ENCODE measurements at places on chromosomes 11 and 22. TPM values are rescaled to one million over a fixed set of nuclear protein-coding genes. Genes with fewer than 3 reads are reported as not detected.

- peak; percentile 95 for DNase-seq
Observed at GRCh38 chr22:31313366-31314147, 21.3 kb upstream of the PIK3IP1 start.

DNA sequence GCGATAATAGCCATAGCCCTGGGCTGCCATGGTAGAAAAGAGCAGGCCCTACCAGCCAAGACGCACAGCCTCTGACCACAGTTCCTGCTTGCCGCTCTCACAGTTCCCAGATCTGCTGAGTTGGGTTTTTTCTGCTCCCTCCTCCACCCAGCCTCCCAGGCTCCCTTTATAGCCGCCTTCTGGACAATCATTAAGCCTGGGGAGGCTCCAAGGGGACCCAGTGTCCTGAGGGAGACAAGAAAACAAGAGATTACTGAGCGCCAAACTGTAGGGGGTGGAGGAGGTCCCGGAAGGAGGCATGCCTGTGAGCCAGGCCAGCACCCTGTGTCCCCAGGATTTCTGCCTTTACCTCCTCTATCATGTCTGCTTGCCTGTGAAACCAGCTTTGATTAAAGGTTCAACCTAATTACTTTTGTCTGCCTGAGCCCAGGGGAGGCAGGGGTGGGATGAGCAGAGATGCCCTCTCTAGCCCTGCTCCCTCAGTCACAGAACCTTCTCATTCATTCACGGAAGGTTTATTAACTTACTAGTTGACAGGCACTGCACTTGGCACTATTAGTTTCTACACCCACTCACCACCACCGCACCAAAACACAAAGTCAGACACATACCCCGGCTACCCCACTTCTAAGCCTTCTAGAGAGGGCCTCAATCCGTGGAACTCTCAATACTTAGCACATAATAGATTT is 1.2 kb downstream of the SLC37A4 start:
- no peak for DNase-seq

DNA sequence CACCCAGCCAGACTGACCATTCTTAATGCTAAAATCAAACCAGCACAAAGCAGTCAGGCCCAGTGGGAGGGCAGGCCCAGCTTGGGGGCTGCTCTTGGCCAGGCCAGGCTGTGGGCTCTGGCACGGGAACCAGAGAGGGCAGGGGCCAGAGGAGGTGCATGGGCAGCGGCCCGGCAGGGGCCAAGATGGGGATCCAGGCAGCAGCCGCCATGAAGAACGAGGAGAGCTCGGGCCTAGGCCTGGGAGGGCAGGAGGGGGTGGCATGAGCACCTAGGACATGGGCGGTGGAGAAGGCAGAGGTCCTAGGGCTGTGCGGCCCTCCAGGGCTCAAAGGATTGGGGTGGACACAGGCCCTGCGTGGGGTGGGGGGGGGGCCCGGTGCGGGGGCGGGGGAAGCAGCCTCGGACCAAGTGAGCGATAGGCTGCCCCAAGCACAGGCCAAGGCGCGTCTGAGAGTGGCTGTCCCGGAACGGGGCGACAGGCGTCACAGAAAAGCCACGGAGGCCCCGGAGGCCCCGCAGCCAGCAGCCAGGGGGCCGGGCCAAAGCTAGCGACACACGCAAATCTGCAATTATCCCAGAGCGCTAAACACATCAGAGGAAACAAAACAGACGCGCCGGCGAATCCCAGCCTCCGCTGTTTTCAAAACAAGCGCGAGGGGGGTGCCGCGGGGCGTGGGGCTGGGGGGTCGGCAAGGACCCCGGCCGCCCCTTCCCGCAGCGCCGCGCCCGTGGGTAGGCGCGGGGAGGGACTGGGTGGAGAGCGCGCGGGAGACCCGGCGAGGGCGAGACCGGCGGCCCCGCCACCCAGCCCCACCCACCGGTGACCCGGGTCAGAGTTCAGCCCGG is 8.3 kb downstream of the PLXNB2 start:
- no peak for DNase-seq

DNA sequence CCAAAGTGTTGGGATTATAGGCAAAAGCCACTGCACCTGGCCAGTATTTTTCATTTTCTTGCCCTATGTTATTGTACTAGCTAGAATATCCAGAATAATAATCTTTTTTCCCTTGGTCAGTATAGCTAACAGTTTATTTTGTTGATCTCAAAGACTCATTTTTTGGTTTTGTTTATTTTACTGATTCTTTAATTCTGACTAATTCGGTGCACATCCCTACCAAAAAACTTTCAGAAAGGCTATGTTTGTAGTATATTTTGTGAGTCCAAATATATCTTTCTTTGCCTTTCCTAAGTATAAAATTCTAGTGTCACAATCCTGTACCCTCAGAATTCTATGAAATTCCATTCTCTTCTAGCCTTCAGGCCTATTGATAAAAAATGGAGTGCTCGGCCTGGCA is 84.3 kb downstream of the PHF21A start:
- no peak for DNase-seq

DNA sequence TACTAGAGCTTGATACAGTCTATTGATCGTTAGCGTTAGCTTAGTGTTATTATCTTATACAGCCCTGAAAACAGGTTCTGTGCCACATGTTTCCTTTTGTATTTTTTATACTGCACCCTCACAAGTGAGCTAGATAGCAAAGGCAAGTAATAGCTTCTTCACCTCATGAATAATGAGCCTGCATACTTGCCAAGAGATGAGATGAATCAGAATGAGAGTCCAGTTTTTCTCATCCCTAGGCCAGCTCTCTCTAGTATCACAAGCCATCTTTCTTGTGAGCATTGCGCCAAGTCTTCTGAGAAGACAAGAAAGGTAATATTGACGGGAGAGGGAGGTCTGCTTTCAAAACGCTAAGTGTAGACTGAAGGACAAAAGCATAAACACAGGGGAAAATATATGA is 8.7 kb upstream of the CARD18 start:
- peak; percentile 3 for DNase-seq

DNA sequence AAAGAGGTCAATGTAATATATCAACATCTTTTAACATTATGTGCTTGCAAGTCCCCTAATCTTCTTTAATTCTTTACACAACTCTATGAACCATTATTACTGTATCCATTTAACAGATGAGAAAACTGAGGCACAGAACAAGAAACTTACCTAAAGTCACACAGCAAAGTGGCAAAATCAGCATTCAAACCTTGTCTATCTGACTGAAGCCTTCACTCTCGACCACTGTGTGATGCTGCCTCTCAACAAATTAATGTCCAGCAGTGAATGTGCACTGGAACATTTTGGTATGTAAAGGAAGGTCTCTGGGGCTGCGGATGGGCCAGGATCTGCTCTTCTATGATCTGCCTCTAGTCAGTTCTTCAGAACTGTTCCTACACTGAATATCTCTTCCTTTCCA is 42.1 kb downstream of the PRCP start:
- no peak for DNase-seq

DNA sequence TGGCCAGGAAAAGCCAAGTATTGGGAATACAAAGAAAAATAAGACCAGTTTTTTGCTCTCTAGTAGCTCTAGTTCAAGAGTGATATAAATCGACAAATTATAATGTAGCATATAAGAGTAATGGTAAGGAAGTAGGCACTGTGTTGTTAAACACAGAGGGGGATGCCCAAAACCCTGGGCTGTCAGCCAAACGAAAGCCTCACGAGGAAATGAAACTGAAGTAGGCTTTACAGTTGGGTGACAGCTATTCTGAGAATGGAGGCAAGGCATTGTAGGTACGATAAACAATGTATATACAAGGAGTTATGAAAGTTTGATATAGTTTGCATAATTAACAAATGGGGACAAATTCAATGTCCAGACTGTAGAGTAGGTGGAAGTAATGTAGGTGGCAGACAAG is 176.4 kb downstream of the FAM181B start:
- no peak for DNase-seq

DNA sequence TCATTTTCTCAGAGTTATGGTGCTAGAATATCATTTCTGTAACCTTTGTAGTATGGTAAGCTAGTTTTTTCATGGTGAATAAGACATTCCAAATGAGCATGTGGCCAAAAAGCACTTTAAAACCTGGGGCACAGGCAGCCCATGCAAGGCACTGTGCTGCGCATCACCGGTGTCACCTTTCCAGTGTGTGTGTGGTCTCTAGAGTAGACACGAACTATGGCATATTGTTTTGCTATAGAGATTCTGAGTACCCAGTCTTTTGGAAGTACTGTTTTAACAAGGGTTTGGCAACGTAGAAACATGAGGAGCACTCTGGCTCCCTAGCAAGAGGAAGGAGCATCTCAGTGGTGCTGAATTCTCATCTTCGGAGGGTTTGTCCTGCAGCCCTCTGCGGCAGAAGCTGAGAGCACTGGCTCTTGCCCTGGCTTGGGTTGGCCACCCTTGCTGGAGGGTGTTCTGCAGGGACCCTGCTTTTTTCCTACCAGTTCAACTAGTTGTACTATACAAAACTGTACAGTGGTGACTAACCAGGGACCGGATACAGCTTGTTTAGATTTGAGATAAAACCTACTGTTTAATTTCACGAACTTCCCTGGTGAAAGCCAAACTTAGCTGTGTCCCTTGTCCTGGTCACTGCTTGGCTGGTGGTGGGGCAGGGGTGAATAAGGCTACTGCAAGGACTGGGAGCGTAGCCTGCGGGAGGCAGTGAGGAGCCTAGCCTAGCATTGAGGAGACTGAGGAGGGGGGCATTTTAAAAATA is 135.7 kb downstream of the ATXN10 start:
- DNase-seq = no peak

DNA sequence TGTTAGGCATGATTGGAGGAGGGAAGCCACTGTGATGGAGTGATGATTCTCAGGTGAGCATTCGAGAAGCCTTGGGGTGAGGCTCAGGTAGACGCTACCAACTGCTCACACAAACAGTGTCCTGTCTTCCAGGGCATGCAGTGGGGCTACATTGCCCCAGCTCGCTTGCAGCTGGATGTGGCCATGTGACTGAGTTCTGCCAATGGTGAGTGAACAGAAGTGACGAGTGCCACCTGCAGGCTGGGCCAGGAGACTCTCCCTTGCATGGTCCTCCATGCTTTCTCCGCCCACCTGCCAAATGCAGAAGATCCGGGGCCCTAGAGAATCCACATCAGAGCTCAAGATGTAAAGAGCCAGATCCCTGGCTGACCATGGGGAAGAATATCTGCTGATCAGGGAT is 195.9 kb downstream of the BCR start:
- peak; percentile 47 for DNase-seq

GRCh38 chr11:115974703-115975102 is 470.5 kb upstream of the CADM1 start:
- no peak for DNase-seq

GRCh38 chr11:28049338-28050216 is 58.4 kb downstream of the KIF18A start:
- DNase-seq = peak; percentile 63

DNA sequence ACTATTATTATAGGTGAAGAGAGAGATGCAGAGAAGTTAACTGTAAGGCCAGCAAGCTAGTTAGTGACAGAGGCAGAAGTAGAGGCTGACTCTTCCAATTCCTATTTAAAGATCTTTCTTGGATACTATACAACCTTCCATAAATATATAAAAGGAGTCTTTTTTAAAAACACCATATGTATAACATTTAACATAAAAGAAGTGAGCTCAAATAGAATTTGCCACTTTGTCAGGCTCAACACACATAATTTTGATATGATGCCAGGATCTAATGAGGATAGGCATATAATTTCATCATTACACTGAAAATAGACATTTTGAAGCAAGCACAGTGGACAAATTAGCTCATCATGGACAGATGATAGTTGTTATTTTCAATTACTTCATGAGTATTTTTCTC is 64.1 kb upstream of the MPPED2 start:
- DNase-seq = no peak

DNA sequence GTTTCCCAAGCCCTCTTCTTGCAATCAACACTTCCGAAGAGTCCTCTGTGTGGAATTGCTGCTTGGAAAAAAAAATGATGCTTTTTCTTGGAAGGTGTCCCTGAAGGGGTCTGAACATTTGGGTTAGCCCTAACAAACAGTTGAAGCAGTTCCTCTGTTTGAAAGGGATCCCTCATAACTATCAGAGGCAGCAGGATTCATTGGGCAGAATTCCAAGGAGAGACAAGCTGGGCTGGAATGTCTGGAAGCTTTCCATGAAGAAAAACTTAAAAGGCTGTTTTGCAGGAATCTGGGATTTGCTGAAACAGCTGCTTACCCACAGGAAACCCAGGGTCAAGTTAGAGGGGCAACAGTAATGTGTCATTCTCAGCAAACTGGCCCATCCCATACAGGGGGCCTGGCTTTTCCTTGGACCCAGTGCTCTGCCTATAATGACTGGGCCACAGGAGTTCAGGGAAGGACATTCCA is 3.1 kb downstream of the CSNK2A3 start:
- DNase-seq = peak; percentile 18

DNA sequence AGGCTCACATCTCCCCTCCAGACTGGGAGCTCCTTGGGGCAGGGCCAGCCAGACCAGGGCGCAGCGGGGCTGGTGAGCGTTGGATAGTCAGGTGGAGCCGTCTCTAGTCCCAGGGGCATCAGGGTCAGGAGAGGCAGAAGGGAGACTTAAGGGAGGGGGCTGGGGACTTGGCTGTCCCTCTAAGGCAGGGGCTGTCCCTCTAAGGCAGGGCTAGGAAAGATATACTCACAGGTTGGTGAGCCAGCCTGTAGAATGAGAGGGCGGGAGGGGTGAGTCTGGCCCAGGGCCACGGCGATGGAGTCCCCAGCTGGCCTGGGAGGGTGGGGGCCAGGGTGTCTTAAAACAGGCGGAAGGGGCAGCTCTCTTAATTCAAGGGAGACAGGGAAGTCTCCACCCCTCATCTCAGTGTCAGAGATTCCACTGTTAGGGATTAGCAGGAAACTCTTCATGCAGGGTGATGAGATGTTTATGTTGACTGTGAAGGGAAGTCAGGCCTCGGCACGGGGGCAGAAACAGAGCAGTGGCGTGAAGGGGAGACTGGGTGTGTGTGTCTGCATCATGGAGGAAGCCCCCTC is 11.3 kb downstream of the P2RY2 start:
- DNase-seq = no peak

GRCh38 chr11:17513853-17514252 is 30.4 kb downstream of the USH1C start:
- peak; percentile 40 for DNase-seq

GRCh38 chr22:29722151-29722550 is 2.3 kb downstream of the CABP7 start:
- DNase-seq = no peak

DNA sequence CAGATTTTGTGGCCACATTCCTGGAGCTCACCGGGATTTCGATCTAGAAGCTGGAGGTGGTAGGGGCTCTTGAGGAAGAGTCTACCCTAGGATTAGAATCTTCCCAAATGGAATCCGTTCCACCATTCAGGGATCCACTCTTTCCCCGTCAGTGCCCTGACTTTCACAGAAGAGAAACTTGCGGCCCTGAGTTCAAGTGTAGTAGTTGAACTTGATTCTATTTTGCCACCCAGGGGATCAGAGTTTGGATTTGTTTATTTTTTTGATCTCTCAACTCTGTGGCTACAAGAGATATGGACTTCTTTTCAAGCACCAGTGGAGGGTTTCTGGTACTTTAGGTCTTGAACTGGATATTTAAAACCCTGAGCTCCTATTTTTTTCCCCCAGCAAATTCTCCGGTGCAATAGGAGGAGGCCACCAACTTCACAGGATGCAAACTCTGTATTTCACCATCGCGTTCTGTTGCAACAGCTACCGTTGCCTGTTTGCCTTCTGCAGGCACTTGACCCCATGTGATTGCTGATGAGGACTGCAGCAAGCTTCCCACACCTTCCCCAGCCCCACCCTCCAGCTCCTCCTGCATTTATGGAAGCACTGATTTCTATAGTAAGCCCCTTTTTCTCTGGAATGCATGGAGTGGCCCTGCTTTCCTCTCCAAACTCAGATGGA is 14.8 kb upstream of the MRGPRF start:
- no peak for DNase-seq

Gene SLC5A1
- not detected for total RNA-seq

Gene RIBC2
- total RNA-seq = 0.26 TPM

Gene JAM3
- 1.6 TPM for total RNA-seq

Gene MCHR1
- not detected for total RNA-seq

Gene SERPING1
- 1.1 TPM for total RNA-seq

Gene CCDC81
- total RNA-seq = 0.47 TPM

Gene APOA1
- total RNA-seq = not detected

Data from MCF 10A (cell line).